Aorta (tissue), 5 donors: ENCODE measurements at places on chromosomes 5 and 9.

- no peak overlapping the region for H3K4me3 ChIP-seq
- H3K4me1 ChIP-seq: no peaks in the 10 kb centered on the region
- no peaks in the 10 kb centered on the region for H3K36me3 ChIP-seq
- DNase-seq: no peak
These were observed 74.4 kb downstream of the FAM174A start for GRCh38 chr5:100609594-100609993.

DNA sequence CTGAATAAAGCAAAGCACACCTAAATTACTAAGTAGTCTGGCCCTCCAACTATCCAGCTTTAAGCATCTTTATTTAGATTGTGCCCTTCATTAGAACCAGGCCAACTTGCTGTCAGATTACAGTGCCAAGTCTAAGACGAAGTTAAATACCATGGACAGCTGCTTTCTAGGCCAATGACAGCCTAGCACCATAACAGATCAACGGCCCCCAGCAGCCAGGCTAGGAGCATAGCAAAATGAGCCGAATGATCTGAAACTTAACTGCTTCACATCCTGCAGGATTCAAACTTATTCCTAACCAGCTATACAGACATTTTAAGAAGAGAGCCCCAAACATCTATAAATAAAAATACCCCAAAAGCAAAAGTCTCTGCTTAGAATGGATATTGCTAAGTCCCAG lies 6.8 kb downstream of the SLC24A2 start:
- H3K36me3 ChIP-seq: no peaks in the 10 kb centered on the region
- no peak overlapping the region for H3K4me3 ChIP-seq
- H3K27ac ChIP-seq: no peak overlapping the region
- H3K4me1 ChIP-seq: no peaks in the 10 kb centered on the region

GRCh38 chr5:113257545-113257944 lies 177.2 kb downstream of the TSSK1B start:
- DNase-seq: no peak
- no peak overlapping the region for H3K27ac ChIP-seq
- H3K4me3 ChIP-seq: no peak overlapping the region
- no peaks in the 10 kb centered on the region for H3K4me1 ChIP-seq
- H3K27me3 ChIP-seq: no peaks in the 10 kb centered on the region

GRCh38 chr5:152107220-152107619 lies 182.6 kb upstream of the GLRA1 start:
- no peaks in the 10 kb centered on the region for H3K27me3 ChIP-seq
- H3K27ac ChIP-seq: no peak overlapping the region
- H3K4me3 ChIP-seq: no peak overlapping the region
- no peak for DNase-seq
- no peaks in the 10 kb centered on the region for H3K4me1 ChIP-seq
- no peaks in the 10 kb centered on the region for H3K36me3 ChIP-seq

DNA sequence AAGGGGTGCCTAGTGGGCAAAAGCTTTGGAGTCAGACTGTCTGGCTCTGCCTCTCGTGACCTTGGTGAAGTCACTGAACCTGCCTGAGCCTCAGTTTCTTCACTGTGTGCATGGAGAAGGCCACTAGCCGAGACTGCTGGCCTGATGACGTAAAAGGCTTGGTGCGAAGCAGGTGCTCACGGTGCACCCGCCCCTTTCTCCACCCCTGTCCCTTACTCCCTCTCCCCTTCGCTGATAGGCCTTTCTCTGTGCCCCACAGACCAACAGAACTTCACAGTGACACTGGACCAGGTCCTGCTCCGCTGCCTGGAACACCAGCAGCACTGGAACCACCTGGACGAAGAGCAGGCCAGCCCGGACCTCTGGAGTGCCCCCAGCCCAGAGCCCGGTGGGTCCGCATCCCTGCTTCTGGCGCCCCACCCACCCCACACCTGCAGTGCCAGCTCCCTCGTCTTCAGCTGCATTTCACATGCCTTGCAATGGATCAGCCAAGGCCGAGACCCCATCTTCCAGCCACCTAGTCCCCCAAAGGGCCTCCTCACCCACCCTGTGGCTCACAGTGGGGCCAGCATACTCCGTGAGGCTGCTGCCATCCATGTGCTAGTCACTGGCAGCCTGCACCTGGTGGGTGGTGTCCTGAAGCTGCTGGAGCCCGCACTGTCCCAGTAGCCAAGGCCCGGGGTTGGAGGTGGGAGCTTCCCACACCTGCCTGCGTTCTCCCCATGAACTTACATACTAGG lies 10.4 kb downstream of the FPGS start:
- H3K4me1 ChIP-seq: no peaks in the 10 kb centered on the region
- peaks cover 8% of the 10 kb centered on the region for H3K36me3 ChIP-seq
- DNase-seq: no peak
- H3K4me3 ChIP-seq: no peak overlapping the region
- no peak overlapping the region for H3K27ac ChIP-seq

GRCh38 chr5:112308608-112309007 lies 110.5 kb downstream of the EPB41L4A start:
- no peaks in the 10 kb centered on the region for H3K4me1 ChIP-seq
- H3K27me3 ChIP-seq: no peaks in the 10 kb centered on the region
- H3K4me3 ChIP-seq: no peak overlapping the region

- H3K27me3 ChIP-seq: no peaks in the 10 kb centered on the region
- no peaks in the 10 kb centered on the region for H3K4me1 ChIP-seq
- H3K27ac ChIP-seq: no peak overlapping the region
- no peaks in the 10 kb centered on the region for H3K36me3 ChIP-seq
- no peak overlapping the region for H3K4me3 ChIP-seq
These were observed 150.9 kb downstream of the NR2F1-AS1 start for GRCh38 chr5:93430118-93430517.

GRCh38 chr9:101028346-101029314 lies at the start of gene PLPPR1:
PLPPR1 (plus strand) TSS chr9:101028727.
- no peak within 1 kb of the TSS for H3K27ac ChIP-seq
- H3K4me1 ChIP-seq: no peaks in the 10 kb centered on the region
- no peaks in the 10 kb centered on the region for H3K27me3 ChIP-seq

DNA sequence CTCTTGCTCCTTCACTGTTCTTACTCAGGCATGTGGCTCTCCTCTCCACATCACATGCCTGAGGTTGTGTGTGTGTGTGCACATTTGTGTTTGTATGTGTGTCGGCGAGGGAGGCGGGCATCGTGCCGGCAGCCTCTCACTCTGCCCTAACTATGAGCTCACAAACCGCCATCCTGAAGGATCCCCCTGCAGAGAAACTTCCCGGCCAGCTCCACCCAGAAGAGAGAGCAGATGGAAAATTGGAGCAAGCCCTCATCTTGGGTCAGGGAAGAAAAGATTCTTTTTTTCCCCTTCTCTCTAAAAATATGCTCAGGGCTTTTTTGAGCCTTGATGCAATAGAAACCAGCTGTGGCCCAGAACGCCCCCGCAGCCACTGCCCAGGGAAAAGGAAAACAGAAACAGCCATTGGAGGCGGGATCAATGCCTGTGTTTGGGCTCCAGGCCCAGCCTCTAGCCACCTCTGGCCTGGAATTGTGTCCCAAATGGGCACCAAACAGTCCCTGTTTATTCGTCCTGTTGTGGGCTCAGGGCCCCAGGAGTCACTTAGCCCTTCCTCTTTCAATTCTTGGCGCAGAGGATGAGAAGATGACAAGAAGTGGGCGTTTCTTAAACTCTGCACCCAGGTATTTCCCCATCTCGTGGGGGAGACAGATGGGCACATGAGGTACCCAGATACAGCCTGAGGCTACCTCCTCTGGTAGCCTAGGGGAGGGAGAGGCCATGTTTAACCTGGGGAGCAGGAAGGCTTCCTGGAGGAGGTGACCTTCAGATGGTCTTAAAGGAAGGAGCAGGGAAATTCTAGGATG lies 151.5 kb downstream of the RGS3 start:
- no peaks in the 10 kb centered on the region for H3K27me3 ChIP-seq
- DNase-seq: peak; percentile 91
- no peaks in the 10 kb centered on the region for H3K36me3 ChIP-seq
- H3K4me3 ChIP-seq: no peak overlapping the region
- H3K27ac ChIP-seq: peak overlapping the region; percentile 94
- H3K4me1 ChIP-seq: no peaks in the 10 kb centered on the region

DNA sequence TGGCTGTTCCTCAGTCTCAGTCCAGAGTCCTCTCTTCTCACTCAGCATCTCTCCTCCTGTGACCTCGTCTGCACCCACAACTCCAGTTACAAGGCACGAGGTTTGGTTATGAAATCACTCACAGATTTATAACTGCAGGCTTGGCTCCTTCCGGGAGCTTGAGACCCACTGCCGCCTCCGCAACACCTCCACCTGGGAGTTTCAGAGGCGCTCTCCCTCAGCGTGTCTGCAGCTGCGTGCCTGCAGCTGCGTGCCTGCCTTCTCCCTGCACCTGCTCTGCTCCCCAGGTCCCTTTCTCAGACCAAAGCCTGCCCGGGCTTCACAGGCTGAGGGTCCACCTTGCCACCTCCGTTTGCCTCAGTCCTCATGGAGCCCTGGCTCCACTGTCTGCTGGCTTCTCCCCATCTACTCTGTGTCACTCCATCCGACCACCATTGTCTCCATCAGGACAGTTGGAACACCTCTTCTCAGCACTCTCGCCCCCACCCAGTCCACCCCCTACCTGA lies 51.5 kb downstream of the HRH2 start:
- no peak for DNase-seq
- H3K27ac ChIP-seq: no peak overlapping the region
- H3K27me3 ChIP-seq: no peaks in the 10 kb centered on the region
- H3K4me1 ChIP-seq: no peaks in the 10 kb centered on the region
- H3K4me3 ChIP-seq: no peak overlapping the region

DNA sequence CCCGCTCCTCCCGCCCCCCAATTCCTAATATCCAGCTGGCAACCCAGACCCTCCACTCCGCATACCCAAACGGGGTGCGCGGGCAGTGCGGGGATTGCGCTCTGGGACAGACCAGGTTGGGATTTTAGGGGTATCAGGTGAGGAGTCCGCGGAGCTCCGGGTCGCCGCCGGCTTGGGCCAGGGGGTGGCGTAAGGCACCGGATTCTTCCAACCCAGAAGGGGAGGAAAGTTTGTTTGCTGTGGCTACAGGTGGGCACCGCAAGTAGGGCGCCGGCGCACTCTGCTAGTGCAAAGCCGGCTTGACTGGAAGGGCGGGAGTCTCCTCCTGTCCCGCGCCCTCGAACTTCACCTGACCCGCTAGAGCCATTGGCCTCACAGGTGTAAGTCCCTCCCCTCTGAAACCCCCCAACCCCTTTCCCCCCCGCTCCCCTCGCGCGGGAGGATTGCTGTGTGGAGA lies 709 bp downstream of the IQGAP2 start:
- DNase-seq: peak; percentile 63
- H3K4me1 ChIP-seq: no peaks in the 10 kb centered on the region
- no peaks in the 10 kb centered on the region for H3K27me3 ChIP-seq
- H3K4me3 ChIP-seq: peak overlapping the region; percentile 84
- no peak overlapping the region for H3K27ac ChIP-seq

- no peaks in the 10 kb centered on the region for H3K27me3 ChIP-seq
- no peaks in the 10 kb centered on the region for H3K36me3 ChIP-seq
- H3K4me3 ChIP-seq: no peak overlapping the region
These were observed 25.2 kb downstream of the BICD2 start for GRCh38 chr9:92739346-92739970.

DNA sequence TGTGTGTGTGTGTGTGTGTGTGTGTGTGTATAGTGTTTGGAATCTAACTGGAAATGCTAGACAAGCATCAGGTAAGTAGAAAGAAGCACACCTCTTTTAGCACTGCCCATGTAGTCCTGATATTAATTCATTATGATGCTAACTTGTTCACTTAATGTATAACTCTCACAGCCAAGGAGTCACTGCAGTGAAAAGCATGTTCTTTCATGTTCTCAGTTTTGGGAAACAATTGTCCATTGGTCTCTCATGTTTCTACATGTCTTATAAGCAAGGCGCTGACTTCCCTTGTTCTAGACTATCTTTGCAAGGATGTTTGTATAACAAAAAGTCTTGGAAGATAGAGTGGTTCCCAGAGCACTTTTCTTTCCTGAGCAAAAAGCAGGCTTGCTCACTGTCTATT lies 148.8 kb upstream of the TNPO1 start:
- no peak for DNase-seq
- no peaks in the 10 kb centered on the region for H3K27me3 ChIP-seq
- H3K27ac ChIP-seq: no peak overlapping the region
- H3K4me3 ChIP-seq: no peak overlapping the region

GRCh38 chr9:135941288-135941995 lies 19.7 kb downstream of the UBAC1 start:
- DNase-seq: no peak
- no peaks in the 10 kb centered on the region for H3K4me1 ChIP-seq
- no peak overlapping the region for H3K4me3 ChIP-seq
- peaks cover 22% of the 10 kb centered on the region for H3K36me3 ChIP-seq

DNA sequence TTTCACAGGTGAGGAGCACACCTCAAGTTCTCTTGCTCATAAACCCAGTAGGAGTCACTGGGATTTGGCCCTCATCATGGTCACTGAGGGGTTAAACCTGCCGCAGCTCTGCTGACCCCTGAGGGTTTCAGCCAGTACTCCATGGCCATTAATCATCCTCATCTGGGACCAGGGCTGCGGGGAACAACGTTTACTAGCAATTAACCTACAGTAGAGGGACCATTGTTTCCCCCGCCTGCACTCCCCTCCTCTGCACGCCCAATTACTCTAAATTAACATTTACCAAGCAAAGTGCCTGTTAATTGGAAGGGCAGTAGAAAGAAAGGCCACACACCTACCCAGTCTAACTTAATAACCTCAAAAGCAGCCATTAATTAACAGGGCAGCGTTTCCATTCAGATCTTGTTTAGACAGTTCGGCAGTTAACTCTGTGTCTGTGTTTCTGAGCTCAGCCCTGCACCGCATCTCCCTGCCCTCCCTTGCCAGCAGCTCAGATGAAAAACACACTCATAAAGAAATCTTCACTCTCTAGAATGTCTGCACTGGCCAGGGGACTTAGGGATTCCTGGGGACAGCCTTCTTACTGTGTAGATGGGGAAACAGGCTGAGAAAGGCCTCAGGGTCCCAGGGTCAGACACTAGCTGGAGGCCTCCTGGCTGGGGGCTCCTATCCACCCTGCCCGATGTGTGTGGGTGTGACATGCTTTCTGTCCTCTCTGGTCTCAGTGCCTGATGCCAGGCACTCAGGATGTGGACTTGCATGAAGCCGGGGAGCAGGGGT lies 51.6 kb downstream of the ALG2 start:
- no peaks in the 10 kb centered on the region for H3K4me1 ChIP-seq
- no peak overlapping the region for H3K27ac ChIP-seq
- H3K36me3 ChIP-seq: no peaks in the 10 kb centered on the region
- no peak for DNase-seq

- H3K36me3 ChIP-seq: no peaks in the 10 kb centered on the region
- no peak overlapping the region for H3K4me3 ChIP-seq
- DNase-seq: no peak
- H3K27me3 ChIP-seq: no peaks in the 10 kb centered on the region
These were observed 108.9 kb downstream of the PAPPA start for GRCh38 chr9:116262448-116262847.

GRCh38 chr9:74800226-74800625 lies 87.5 kb downstream of the TRPM6 start:
- DNase-seq: no peak
- H3K27ac ChIP-seq: no peak overlapping the region
- no peaks in the 10 kb centered on the region for H3K27me3 ChIP-seq
- H3K4me1 ChIP-seq: no peaks in the 10 kb centered on the region
- no peak overlapping the region for H3K4me3 ChIP-seq
